Naive thymus-derived CD8-positive, alpha-beta T cell (primary cell): ENCODE measurements at places on chromosomes 11 and 22. TPM values are rescaled to one million over a fixed set of nuclear protein-coding genes. Genes with fewer than 3 reads are reported as not detected.

The SCGB2A2 gene
- total RNA-seq, result not detected

The TSSC4 gene
- total RNA-seq, result 65.6 TPM

The RASL10A gene
- 0.49 TPM for total RNA-seq

The CALCA gene
- total RNA-seq, result not detected

The SNRPD3 gene
- total RNA-seq, result 81.8 TPM

The PNPLA3 gene
- 0.60 TPM for total RNA-seq

The NLRP14 gene
- total RNA-seq, result not detected

The OR51B5 gene
- not detected for total RNA-seq

The HTR3B gene
- not detected for total RNA-seq

The PLEKHB1 gene
- total RNA-seq, result 79.1 TPM

The SLCO2B1 gene
- total RNA-seq, result 0.99 TPM
